ENCODE measurements at places on chromosomes 7 and 10.

- no peak for DNase-seq
Observed at GRCh38 chr7:150719436-150719835, 3.0 kb downstream of the GIMAP1 start.

- DNase-seq = no peak
Observed at GRCh38 chr7:14144538-14144937, 155.1 kb upstream of the ETV1 start.

DNA sequence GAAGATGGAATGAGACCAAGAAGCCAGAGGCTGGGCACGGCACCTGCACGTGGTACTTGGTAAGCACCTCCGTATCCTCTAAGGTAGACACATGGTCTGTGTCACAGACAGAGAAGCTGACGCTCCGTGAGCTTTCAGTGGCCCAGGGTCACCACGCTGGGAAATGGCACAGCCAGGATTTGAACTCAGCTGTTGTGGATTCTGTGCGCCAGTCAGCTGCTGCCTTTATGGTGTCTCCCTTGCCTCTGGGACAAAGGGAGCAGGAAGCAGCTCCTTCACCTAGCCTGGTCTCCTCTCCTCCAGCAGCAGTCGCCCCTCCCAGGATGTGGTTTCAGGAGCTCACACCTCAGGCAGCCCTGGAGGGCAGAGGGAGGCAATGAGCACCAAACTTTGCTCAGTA lies 110.8 kb downstream of the ARHGAP22 start:
- DNase-seq = no peak

DNA sequence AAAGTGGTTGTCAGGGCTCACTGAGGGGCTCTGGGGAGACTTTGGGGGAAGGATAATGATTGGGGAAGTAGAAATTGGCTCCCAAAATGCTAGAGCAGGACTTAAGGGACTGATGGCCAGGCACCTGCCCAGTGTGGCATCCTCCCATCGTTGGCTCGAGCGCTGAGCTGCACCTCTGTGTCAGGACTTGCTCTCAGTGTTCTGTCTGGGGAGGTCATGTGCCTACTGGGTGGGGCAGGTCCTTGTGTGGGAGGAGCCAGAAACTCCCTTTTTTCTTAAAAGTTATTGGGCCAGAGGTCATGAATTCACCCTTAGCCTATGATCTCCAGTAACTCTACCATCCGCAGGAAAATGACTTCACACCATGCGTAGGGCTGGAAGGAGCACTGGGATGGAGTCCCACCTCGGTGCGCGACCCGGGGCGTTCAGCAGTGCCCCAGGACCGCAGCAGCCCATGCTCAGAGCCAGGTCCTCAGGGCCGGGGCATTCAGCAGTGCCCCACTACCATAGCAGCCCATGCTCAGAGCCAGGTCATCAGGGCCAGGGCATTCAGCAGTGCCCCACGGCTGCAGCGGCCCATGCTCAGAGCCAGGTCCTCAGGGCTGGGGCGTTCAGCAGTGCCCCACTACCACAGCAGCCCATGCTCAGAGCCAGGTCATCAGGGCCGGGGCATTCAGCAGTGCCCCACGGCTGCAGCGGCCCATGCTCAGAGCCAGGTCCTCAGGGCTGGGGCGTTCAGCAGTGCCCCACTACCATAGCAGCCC lies 221.9 kb downstream of the EBF3 start:
- DNase-seq = no peak

- no peak for DNase-seq
Observed at GRCh38 chr10:132921086-132921485, 21.3 kb downstream of the CFAP46 start.

- no peak for DNase-seq
Observed at GRCh38 chr7:128391805-128392204, 18.0 kb downstream of the IMPDH1 start.

- no peak for DNase-seq
Observed at GRCh38 chr7:152866125-152866524, 106.6 kb downstream of the ACTR3B start.

DNA sequence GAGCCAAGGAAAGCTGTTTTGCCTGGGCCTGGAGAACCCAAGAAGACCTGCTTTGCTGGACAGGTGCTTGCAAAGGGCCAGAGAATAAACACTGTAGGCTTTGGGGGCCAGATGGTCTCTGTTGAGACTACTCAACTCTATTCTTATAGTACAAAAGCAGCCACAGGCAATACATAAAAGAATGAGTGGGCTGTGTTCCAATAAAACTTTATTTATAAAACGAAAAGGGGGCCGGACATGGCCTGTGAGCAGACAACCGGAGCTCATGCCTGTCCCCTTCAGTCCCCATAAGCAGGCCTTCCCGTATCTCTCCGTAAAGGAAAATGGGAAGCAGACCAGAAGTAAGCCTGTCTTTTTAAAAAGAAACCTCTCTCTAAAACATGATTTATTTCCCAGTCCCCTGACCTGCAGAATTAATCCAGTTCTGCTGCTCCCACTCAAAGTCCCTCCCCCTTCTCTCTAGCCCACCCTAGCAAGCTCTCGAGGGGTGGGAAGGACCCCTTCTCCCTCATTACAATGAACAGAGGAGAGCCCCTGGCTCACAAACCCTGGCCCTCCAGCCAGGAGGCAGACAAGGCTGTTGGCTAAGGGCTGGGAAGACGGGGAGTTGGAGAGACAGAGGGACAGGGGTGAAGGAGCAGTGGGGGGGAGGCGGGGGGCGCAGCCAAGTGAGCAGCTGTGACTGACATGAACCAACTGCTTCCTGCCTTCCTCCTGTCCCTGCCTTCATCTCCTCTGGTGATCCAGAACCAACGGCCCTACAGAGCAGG lies 177.8 kb downstream of the NEURL1 start:
- DNase-seq = no peak

DNA sequence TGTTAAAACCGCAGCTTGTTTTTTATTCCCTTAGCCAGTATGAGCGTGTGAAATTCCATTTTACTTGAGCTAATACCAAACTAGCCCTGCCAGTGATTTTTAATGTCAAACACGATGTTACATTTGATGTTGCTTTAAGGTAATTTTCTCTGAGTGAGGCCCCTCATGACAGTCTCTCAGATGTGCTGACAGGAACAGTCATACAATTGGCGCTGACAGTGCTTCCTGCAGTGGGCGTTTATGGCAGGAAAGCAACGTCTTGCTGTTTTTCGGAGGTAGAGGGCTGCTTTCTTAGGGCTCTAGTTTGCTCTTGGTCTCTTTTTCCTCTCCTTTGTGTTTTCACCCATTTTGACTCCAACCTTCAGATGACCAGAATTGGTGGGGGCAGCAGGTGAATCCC lies 19.3 kb downstream of the PON1 start:
- DNase-seq = no peak

- DNase-seq = no peak
Observed at GRCh38 chr10:124703778-124704427, 40.3 kb downstream of the FAM53B start.

GRCh38 chr7:45176091-45176490 lies 18.5 kb downstream of the RAMP3 start:
- no peak for DNase-seq

- no peak for DNase-seq
Observed at GRCh38 chr10:130377986-130378540, 241.9 kb downstream of the GLRX3 start.

Data from SK-N-DZ (cell line).